ENCODE measurements at places on chromosomes 11 and 22. TPM values are rescaled to one million over a fixed set of nuclear protein-coding genes. Genes with fewer than 3 reads are reported as not detected.

DDI1 gene
- not detected for total RNA-seq

DNA sequence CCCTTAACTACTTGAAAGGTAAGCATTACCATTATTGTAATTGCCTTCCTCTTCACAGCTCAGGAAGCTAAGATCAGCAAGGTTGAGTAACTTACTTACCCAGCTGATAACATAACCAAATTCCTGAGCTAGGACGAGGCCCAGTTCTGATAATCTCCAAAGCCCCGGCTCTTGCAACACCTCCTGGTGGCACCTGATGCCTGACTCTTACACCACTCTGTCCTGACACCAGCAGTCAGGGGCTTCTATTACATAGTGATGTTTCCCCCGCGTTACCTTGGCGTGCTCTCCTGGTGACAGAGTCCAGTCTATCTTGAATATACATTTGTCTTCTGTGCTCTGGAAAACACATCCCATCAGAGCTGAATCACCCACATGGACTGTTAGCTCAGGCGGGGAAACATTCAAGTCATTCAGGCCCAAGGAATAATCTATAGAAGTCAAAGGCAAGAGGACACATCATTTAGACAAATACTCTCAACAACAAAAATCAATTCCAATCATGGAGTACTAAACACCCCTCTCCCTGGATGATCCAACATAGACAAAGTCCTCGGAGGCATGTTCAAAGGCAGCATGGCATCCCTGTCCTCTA, 12.6 kb downstream of the JAML start:
- H3K27me3 ChIP-seq = no peaks in the 10 kb centered on the region
- H3K36me3 ChIP-seq = peaks cover 73% of the 10 kb centered on the region
- H3K27ac ChIP-seq = peak overlapping the region; percentile 100

OR52H1 gene
- total RNA-seq = not detected

DNA sequence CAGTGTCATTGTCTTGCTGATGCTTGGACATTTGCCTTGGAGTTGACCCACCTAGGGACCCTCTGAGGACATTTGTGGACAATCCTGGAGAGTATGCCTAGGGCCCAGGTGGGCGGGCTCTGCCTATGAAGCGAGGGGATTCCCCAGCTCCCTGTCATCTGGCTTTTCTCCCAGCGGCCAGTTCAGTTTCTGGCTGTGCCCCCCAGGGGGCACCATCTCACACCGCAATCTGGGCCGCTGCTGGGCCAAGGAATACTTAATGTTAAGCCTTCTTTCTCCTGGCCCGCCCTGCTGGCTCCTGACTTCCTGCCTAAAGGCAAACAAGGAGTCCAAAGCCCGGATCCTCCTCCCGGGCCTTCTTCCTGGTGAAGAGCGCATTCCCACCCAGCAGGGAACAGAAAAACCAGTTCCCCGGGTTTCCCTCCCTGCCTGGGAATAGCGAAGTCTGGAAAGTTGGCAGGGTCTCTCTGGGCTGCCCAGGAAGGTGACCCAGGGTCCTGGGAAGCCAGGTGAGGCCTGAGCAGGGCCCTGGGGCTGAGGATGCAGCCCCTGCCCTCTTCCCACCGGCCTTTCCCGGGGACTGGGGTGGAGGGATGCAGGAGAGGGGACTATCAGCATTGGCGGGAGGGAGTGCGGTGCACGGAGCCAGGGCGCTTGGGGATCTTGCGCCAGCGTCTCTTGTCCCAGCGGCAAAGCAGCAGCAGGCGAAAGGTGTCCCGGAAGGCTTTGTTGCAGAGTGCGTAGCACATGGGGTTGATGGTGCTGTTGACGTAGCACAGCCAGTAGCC, 11.9 kb downstream of the CHRM1 start:
- H3K27ac ChIP-seq = no peak overlapping the region
- DNase-seq = peak; percentile 56
- H3K36me3 ChIP-seq = no peaks in the 10 kb centered on the region
- peaks cover 4% of the 10 kb centered on the region for H3K27me3 ChIP-seq
- H3K4me1 ChIP-seq = peaks cover 3% of the 10 kb centered on the region

DNA sequence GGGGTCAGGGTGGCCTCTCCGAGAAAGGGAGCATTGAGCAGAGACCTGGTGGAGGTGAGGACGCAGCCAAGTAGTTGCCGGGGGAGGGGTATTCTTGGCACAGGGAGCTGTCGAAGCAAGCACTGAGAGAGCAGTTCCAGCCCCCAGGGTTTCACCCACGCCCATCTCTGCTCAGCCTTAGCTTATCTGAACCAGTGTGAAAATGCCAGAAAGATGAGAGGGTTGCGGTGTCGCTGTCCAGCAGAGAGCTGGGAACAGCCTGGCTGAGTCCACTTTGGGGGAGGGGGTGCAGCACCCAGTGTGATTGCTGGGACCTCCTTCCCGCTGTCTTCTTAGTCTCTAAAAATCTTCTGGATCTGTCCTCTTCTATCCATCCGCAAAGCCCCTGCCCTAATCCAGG, 123.3 kb upstream of the TBCEL start:
- peaks cover 11% of the 10 kb centered on the region for H3K27me3 ChIP-seq
- no peak for DNase-seq
- no peak overlapping the region for H3K27ac ChIP-seq
- H3K36me3 ChIP-seq = no peaks in the 10 kb centered on the region
- H3K4me1 ChIP-seq = no peaks in the 10 kb centered on the region

CD248 gene
- total RNA-seq = 0.23 TPM

DNA sequence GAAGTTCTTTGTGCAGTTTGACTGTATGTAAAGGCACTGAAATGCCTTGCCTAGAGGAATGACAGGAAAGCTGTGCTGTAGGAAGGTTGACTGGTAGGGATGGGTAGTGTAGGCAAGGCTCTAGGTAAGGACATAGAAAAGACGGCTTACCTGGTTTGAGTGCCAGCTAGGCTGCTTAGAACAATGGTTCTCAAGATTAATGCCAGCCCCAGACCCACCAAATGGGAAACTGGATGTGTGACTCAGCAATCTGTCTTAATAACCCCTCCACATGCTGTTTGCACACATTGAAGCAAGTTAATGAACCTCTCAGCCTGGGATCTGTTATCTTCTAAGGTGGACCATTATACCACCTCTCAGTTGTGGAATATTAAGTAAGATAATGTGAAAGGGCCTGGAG, 3.7 kb downstream of the RPS3 start:
- peaks cover 81% of the 10 kb centered on the region for H3K36me3 ChIP-seq
- H3K4me1 ChIP-seq = peaks cover 55% of the 10 kb centered on the region
- H3K27ac ChIP-seq = peak overlapping the region; percentile 98
- H3K27me3 ChIP-seq = no peaks in the 10 kb centered on the region

All from activated CD4-positive, alpha-beta T cell treated with anti-CD3 and anti-CD28 coated beads for 36 hours (primary cell).